T-helper 9 cell (primary cell): ENCODE measurements at places on chromosomes 4 and X.

DNA sequence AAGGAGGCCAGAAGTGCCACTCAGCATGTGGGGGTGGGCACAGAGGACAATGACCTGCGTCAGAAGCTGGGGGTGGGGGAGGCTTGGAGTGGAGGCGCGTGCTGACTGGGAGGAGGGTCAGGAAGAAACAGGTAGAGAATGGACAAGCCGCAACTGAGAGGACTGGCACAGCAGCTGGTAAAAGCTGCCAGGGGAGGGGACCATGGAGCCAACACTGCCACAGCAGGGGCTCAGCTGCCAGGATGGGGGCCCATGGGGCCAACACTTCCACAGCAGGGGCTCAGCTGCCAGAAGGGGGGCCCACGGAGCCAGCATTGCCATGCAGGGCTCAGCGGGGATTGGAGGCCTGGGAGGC, 19.1 kb downstream of the RNF212 start:
- DNase-seq, result no peak

- no peak for DNase-seq
Observed at GRCh38 chr4:153439831-153440230, 26.3 kb upstream of the TMEM131L start.

- DNase-seq, result no peak
Observed at GRCh38 chrX:53047228-53047627, 1.4 kb upstream of the GPR173 start.

- no peak for DNase-seq
Observed at GRCh38 chrX:32483534-32484136, 727.7 kb downstream of the DMD start.

GRCh38 chr4:138200236-138200590, 41.9 kb downstream of the SLC7A11 start:
- no peak for DNase-seq

GRCh38 chr4:183165376-183165775, 66.3 kb downstream of the WWC2 start:
- DNase-seq, result no peak

- no peak for DNase-seq
Observed at GRCh38 chrX:39653691-39654090, 444.1 kb downstream of the BCOR start.

DNA sequence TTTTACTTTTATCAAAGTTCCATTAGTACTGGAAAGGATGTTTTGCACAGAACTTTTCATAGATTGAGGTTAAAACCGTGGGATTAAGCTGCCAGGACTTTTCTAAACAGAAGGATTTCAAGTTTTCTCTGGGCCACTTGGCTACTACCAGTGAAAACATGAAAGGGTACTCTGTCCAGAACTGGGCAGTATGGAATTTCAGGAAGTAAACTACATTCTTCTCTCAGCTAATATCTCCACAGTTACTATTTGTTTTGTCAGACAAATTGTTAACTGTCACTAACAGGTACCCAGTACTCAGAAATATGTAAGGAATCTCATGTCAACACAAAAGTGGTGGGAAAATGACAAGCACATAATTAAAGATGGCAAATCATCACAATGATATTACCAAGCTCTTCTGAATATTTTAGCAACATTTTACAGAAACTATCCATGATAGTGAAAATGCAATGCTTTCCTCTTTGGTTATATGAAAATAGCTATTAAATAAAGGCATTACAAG, 454.4 kb downstream of the C4orf33 start:
- DNase-seq, result no peak

GRCh38 chr4:182083671-182084410, 159.4 kb upstream of the TENM3 start:
- DNase-seq, result no peak

DNA sequence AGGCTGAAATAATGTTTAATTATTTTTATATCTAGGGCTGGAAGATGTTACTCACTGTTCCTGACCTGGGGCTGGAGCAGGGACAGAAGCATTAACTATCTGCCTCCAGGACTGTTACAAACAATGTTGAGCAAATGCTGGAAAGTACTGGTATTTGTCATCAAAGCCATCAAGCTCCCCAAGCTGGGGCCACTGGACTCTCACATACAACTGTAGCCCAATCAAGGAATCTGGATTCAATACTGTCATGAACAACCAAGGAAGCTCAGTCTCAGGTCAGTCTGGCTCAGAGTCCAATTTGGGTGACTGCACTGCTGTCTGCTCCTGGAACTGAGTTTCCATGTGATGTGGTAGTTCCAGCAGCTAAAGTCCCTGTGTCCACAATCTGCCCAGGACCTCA, 50.4 kb downstream of the APOO start:
- no peak for DNase-seq

DNA sequence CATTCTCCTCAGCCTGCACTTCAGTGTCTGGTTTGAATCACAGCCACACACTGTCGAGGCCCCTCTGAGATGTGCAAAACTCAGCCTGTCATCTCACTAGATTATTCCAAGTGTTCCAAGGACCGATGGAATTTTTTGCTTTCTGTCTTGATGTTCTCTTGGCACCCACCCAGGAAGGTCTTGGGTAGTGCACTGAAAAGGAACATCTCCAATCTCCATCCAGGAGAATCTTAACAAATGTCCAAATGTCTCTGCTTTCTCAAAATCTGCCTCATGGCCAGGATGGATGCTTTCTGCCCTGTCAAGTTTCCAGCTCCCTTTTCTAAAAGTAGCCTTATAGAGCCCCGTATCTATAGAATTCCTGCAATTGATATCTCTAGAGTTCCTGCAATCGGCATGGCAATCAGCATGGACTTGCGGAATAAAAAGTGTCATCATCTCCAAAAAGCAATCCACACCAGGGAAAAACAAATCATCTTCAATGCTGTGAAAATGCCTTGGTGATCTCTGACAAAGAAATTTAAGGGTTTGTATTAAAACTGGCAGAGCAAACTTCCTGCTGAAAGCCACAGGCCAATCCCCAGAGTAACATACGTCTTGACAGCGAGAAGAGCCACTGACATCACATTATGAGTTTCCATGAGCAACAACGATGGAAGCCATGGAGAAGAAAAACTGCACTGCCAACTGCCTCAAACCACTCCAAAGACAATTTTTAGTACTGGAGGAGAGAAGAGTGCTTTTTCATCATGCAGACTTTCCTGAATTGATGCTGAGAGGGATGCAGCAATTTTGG, 215.3 kb upstream of the FAM9B start:
- DNase-seq, result no peak

GRCh38 chrX:155213731-155214130, 2.5 kb upstream of the VBP1 start:
- DNase-seq, result no peak

- DNase-seq, result no peak
Observed at GRCh38 chr4:168759959-168760527, 250.0 kb downstream of the CBR4 start.

DNA sequence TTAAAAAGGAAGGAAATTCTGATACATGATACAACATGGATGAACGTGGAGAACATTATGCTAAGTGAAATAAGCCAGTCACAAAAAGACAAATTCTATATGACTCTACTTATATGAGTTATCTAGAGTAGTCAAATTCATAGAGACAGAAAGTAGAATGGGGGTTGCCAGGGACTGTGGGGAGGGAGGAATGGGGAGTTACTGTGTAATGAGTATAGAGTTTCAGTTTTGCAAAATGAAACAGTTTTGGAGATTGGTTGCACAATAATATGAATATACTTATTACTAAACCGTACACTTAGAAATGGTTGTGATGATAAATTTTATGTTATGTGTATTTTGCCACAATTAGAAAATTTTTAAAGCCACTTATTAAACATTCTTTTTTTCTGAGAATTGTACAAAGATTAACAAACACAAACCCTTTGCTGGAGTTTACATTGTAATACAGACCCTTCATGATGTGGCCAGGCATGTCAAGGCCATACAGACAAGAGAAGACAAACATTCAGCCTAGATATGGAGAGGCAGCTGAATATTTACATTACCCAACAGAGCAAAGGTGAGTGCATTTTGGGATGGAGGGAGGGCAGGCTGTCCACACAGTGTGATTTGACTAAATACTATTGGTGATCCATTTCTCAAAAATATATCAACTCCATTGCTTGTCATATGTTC, 21.2 kb upstream of the GPC3 start:
- DNase-seq, result no peak

- DNase-seq, result no peak
Observed at GRCh38 chrX:39519030-39519488, 578.7 kb downstream of the BCOR start.
